ENCODE measurements at places on chromosomes 5 and 9.

DNA sequence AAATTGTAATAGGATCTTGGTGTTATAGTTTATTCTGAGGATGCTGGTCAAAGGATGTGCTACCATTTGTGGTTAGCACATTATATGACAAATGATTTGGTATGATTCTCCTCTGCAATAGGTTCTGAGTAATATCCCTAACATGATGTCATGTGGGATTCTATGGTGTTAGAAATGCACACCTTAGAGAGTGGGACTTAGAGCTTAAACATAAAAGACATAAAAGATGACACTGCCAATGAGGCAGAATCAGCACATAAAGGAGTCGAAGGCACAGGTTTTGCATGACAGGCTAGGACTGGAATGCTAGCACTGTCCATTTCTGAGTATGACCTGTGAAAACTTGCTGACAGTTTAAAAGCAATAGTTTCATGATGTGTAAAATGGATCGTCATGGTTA lies 100.4 kb downstream of the OSTF1 start:
- DNase-seq: no peak

DNA sequence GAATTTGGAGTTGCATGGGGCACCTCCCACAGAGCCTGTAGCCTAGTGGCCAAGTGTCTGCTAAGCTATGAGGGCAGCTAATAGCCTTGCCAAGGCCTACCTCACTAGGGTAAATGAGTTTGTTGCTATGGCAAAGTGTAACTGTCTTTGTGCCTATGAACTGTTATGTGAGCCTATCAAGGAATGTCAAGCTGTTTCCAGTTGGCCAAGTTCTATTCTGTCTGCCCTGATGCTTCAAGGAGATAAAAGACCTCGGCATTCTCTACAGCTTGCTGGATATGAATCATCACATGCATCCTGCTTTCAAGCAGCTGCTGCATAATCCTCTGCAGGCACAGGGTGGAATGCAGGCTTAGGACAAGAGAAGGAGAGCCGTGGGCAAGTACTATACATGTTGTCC lies 69.8 kb upstream of the CCDC112 start:
- DNase-seq: no peak

- DNase-seq: no peak
Measured at GRCh38 chr9:20540169-20540863, 82.0 kb downstream of the MLLT3 start.

GRCh38 chr5:141934099-141934844 lies 10.6 kb downstream of the DELE1 start:
- DNase-seq: no peak

- DNase-seq: no peak
Measured at GRCh38 chr9:117779760-117780159, 75.6 kb downstream of the TLR4 start.

- DNase-seq: no peak
Measured at GRCh38 chr9:70081120-70081495, 37.5 kb downstream of the MAMDC2 start.

DNA sequence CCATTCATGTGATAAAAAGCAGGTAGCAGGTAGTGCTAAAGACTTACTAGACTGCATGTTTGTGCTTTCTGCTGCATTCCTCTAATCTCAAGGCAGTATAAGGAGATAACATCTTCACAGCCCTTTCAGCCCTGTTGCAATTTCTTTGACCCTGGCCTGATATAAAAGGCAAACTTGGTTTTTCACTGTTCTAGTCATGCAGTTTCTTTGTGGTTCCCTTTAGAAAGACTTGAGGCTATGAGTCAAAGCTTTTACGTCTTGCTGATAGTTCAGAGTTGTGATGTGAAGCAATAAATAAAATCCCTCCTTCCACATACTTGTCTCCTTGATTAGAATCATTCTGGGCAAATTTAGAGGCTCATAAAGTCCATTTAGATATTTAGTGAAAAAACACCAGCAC lies 88.6 kb upstream of the CDKN2B start:
- DNase-seq: no peak

DNA sequence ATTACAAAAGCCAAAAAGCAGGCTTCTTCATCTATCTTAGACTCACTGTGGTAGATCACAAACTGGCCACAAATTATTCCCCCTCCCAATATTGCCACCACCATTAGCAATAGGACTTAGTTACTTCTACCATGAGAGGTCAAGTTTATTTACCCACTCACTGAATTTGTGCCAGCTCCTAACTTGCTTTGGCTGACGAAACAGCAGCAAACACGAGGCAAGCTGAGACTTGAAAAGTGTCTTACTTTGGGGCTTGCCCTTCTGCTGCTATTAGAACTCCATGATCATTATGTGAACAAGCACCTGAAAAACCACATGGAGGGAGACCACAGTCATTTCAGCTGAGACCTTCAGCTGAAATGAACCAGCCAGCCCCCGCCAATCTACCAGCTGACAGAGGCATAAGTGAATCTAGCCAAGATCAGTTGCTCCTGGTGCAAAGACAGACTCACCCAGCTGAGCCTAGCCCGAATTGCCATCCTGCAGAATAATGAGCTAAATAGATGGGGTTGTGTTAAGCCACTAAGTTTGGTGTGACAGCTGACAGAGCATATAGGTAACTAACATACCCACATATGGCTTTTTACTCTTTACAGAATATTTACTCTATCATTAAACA lies 5.7 kb downstream of the WDR41 start:
- DNase-seq: no peak

DNA sequence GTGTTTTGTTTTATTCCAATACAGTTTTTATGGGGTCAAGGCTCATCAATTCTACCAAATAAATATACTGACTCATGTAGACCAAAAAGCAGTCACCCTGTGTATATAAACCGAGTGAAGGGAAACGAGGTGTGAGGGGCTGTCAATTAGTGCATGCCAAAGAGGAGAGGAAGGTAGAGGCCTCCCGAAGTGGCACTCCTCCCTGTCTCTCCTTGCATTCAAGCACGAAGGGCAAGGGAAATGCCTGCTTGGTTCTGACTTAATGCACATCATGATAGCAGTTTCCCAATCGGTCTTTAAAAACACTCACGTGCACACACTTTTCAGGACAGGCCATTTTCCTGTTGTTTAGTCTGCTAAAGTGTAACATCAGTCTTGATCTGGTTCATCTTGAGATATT lies 125.6 kb upstream of the SLCO6A1 start:
- DNase-seq: no peak

GRCh38 chr5:135493406-135494180 lies 41.4 kb upstream of the TIFAB start:
- DNase-seq: no peak

GRCh38 chr5:54915466-54916027 lies 69.8 kb downstream of the ESM1 start:
- no peak for DNase-seq

- no peak for DNase-seq
Measured at GRCh38 chr5:113575074-113575473, 61.6 kb downstream of the YTHDC2 start.

DNA sequence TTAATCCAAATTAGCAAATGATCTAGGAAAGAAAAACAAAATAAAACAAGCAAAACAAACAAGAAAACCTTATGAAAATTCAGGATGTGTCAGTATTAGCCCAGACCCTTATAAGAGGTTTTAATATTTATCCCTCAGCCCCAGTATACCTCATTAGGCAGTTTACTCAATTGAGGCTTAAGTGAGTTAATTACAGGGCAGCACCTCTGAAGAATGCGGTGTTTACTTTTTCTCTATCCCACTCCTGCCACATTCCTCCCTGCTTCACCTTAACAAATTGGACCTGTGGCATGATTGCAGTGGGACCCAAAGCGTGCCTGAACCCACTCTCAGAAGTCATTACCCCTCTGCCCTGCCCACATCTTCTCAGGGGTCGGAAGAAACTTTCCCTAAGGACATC lies 67.1 kb downstream of the SIL1 start:
- DNase-seq: no peak

GRCh38 chr5:153752890-153753289 lies 262.4 kb downstream of the GRIA1 start:
- no peak for DNase-seq

Data from GF-D8 (cell line).